ENCODE measurements at places on chromosomes 6 and 20.

DNA sequence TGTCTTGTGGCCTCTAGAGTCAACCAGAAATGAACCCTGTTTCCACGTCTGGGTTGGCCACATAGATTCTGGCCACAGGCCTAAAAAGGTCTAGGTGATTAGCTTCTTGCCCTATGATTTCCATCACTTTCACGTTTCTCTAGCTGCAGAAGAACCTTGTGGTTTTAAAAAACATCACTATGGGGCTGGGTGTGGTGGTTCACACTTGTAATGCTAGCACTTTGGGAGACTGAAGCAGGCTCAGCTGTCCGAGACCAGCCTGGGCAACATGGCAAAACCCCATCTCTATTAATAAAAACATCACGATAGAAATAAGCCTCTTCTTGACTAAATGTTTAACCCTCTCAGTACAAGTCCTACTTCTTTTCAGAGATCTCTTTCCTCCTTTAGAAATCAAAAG lies 27.6 kb downstream of the POLR1C start:
- DNase-seq, result no peak

DNA sequence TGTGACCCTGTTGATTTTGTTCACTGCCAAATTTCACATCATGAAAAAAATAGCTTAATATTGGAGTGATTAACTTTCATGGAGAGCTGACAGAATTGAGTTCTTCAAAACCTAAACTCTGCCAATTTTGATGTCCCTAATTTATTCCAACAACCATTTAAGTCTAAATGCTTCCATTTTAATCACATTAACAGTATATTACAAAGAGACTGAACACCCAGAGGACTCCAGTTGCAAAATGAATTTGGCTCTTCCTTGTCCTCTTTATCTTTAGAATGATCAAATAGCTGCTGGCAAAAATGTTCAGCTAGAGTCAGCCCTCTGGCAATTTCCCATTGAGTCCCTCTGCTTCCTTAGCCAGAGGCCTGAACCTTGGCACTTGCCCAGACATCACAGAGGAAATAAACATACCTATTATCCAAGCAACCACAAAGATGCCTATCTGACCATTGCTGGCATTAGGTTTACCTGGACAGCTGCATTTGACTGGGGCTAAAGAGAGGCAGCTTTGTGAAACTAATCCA lies 299.0 kb upstream of the STXBP5 start:
- no peak for DNase-seq

GRCh38 chr6:43668151-43669028 lies 19.2 kb downstream of the MRPS18A start:
- DNase-seq, result no peak

GRCh38 chr6:4069199-4069598 lies 9.7 kb downstream of the FAM217A start:
- no peak for DNase-seq

- no peak for DNase-seq
Measured at GRCh38 chr20:57293995-57294394, 27.6 kb upstream of the BMP7 start.

GRCh38 chr6:20314866-20315845 lies 86.5 kb upstream of the E2F3 start:
- DNase-seq, result no peak

DNA sequence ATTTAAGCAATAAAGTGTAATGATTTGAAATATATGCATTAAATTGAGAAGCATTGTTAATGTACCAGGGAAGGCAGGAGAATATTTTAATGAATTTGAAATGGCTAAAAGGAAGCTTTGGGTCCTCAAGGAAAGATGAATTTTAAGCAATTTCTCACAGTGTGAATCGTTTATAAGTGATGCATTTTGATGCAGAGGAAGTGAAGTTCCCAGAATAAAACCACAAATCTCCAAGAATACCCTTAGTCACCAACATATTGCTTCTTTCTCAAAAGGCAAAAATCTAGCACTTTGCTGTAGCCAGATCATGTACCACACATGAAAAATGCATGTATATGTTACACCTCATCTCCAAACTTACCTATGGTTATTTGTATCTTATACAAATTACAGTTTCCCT lies 11.7 kb downstream of the TPD52L1 start:
- DNase-seq, result no peak

GRCh38 chr20:19628570-19629134 lies 129.4 kb upstream of the RIN2 start:
- DNase-seq, result no peak

DNA sequence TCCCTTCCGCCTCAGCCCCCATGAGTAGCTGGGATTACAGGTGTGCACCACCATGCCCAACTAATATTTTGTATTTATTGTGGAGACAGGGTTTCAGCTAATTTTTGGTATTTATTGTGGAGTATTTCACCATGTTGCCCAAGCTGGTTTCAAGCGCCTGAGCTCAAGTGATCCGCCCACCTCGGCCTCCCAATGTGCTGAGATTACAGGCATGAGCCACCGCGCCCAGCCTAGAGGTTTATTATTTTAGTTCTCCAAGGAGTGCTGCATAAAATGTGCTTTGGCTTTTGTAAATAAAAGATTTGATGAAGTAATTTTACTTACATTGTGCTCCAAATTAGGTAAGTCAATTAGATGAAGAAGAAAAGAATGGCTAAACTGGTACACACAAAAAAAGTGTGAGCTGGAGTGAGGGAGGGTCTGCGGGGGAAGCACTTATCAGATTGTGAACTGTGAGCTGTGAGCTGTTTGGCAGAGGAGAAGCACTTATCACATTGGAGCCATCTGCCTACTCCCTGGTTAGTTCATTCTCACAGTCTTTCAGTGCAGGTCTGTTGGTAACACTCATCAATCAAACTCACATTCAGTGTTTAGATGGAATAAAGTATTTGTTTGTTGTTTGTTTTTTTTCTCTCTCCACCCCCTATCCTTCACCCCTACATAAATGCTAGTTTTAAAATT lies 398.0 kb downstream of the EPHA7 start:
- no peak for DNase-seq

GRCh38 chr6:132132924-132133639 lies 181.9 kb upstream of the CCN2 start:
- DNase-seq, result no peak

- no peak for DNase-seq
Measured at GRCh38 chr6:133055441-133055966, 185.7 kb upstream of the EYA4 start.

- DNase-seq, result no peak
Measured at GRCh38 chr20:44723391-44723790, 8.2 kb downstream of the CCN5 start.

DNA sequence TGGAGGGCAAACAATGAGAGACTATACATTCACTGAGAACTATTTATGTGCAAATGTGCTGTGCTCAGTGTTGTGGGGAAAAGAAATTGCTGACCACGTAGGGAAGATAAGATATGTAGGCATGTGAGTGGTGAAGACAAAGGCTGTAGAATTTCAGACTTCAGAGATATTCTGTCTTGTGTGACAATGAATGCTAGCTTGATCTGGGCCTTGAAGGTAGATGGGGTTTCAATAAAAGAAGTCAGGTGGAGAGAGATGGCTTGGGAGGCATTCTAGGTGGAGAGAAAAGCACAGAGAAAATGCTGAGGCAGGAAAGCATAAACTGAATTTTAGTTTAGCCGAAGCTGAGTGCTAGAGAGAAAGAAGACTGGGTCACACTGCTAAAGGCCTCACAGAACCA lies 56.8 kb upstream of the EEF1A1 start:
- DNase-seq, result no peak

DNA sequence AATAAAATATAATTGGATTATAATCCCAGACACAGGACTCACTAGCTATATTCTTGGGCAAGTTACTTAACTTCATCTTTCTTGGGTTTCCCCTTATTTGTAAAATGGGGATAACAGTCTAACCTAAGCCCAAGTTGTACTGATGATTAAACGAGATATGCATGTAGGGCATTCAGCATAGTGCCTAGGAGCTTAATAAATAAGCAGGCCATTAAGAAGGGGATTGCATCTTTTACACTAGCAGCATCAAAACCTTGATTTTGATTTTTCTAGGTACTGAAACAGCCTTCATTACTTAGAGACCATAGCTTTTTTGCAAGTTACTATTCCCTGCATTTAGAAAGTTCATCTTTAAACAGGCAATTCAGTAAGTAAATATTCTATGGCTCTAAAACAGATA lies 2.2 kb upstream of the QKI start:
- no peak for DNase-seq

DNA sequence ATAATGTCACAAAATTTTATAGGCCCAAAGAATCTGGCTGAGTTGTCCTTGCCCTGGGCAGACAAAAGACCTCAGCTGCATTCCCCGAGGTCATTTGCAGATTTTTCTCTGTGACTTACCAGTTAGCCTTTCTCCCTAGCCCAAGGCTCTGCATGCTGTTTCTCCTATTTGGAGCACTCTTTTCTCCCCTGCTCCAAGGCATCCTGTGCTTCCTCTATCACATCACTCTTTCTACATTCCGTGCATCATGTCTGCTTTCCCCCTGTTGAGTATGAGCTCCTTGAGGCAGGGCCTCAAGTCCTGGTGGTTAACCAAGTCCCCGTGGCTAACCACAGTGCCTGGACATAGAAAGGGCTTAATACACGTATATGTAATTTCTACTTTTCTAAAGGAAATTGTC lies 593 bp upstream of the GSTA3 start:
- no peak for DNase-seq

DNA sequence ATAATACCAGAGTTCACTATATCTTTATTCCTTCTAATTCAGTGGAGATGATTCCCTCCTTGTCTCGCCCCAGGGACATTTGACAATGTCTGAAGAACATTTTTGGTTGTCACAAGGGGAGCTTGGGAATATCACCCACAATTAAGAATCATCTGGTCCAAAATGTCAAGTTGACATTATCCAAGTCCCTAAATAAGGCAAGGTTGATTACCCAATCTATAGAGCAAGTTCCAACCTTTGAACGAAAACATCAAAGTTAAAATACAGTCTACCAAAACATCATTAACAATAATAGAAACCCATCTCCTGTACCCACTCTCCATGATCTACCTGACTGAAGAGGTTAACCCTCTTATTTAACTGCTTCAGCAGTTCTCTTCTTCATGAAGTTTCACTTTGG lies 15.6 kb downstream of the DEK start:
- DNase-seq, result no peak

DNA sequence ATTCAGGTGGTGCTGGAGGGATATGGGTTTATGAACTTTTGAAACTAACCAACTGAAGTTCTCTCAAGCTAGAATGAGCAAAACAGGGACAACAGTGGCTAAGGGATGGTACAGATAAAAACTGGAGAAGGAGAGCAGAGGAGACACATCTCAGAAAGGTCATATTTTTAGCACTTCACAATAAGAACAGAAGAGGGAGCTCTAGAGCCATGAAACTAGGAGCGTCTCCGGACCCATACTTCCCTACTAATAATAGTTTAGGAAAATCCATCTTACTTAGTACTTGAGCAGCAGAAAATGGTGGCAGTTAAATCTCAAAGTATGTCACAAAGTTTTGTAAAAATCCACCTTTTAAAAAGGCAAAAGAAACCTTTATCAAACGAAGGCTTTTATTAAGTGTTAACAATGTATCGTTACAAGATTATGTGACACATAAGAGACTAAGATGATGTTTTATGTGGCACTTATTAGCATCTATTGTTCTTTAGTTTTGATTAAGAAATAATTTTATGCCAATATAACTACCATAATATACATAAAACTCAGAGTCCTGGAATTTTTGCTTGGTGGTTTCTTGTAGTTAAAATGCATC lies 278.6 kb downstream of the TBC1D32 start:
- DNase-seq, result no peak

DNA sequence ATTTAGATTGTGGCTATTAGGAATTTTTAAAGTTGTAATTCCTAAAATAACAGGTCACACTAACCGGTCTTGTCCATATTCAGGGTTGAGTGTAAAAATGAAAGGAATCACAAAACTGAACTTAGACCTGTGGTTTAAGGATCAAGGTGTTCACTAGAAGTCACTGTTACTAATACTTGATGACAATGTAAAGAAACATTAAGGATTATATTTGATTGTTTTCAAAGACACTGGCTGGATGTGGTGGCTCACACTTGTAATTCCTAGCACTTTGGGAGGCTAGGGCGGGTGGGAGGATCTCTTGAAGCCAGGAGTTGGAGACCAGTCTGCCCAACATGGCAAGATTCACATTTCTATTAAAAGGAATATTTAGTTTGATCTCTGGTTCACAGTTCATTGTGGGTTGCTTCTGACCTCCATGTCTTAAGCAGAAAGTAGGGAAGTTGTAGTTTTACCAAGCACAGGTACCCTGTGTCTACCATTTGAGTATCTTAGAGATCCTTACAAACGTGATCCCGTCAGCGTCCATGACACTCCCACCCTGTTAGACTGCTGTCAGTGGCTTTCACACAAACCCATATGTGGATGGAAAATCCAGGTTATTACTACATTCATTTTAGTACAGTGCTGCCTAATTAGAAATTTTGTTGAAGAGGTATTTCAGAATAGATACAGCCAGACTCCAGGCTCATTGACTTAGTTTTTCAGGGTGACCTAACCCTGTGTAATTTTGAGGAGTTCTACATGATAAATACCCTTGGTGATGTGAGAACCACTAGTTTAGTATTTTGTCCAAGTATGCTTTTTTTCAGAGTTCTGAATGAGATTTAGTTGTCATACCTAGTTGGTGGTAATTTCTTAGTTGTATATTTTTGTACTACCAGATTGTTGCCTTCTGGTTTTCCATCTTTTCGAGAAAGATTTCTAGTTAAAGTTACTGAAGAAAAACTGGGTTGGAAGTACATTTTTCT lies 10.2 kb downstream of the SRSF3 start:
- no peak for DNase-seq

DNA sequence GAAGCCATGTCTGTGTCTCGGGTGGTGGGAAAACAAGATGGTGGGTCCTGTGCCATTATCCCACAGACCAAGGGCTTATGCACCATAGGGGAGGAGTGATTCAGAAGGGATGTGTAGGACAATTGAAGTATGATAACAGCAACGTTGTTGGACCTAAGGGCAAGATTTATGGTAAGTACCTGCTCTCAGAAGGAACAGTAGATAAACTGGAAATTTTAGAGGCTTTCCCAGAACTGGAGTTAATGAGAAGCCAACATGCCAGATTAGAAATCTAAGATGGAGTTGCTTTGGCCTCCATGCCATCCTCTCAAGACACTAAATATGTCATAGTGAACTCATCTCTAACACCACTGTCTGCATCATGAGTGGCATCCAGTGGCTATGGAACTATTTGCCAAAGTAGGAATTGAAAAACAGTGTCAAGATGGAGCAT lies 84.7 kb upstream of the MYLIP start:
- DNase-seq, result no peak

DNA sequence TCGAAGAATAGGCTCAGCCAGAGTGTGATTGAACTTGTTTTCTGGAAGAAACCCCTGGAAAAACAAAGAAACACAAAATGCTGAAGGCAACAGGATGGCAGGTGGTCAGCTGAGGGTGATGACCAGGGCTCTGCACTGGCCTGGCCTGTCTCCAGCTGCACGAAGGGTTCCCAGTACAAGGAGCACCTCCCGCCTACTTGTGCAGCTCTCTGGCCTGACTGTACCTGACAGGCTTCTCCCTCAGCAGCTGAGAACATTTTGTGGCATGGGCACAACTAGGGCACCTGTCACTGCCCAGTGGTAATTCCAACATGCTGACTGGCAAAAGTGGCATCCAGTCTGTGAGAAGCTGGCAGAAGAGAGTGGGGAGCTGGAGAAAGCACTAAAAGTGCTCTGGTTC lies 38.8 kb upstream of the EMILIN3 start:
- no peak for DNase-seq
